ENCODE measurements at places on chromosomes 2 and 18. TPM values are rescaled to one million over a fixed set of nuclear protein-coding genes. Genes with fewer than 3 reads are reported as not detected.

- no peaks in the 10 kb centered on the region for H3K36me3 ChIP-seq
- H3K27me3 ChIP-seq, result no peaks in the 10 kb centered on the region
- no peak overlapping the region for H3K4me3 ChIP-seq
- H3K27ac ChIP-seq, result no peak overlapping the region
These were observed 76.1 kb upstream of the TXNDC2 start for GRCh38 chr18:9809697-9810096.

GRCh38 chr2:25690058-25690457 is 16.7 kb upstream of the DTNB start:
- H3K36me3 ChIP-seq, result no peaks in the 10 kb centered on the region
- H3K4me1 ChIP-seq, result no peaks in the 10 kb centered on the region
- no peak for DNase-seq
- H3K27ac ChIP-seq, result no peak overlapping the region
- H3K4me3 ChIP-seq, result no peak overlapping the region

Gene CRIM1
- total RNA-seq, result 5.2 TPM

DNA sequence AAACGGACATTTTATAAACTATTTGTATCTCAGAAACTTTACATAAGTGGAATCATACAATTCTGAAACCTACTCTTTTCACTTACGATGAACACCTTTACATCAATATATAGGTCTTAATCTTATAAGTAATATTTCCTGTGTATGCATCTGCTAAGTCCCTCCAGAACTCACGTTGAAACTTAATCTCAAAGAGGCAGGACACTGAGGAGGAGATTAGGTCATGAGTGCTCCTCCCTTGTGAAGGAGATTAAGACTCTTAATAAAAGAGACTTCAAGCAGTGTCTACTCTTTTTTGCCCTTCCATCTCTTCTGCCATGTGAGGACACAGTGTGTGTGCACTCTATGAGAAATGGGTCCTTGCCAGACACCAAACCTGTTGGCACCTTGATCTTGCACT is 94.7 kb upstream of the CDKL4 start:
- H3K27ac ChIP-seq, result no peak overlapping the region
- H3K27me3 ChIP-seq, result no peaks in the 10 kb centered on the region
- H3K4me3 ChIP-seq, result no peak overlapping the region
- peaks cover 14% of the 10 kb centered on the region for H3K36me3 ChIP-seq
- H3K4me1 ChIP-seq, result peaks cover 4% of the 10 kb centered on the region

GRCh38 chr18:493986-494983 is 6.2 kb downstream of the COLEC12 start:
- H3K4me3 ChIP-seq, result no peak overlapping the region
- no peak for DNase-seq
- no peaks in the 10 kb centered on the region for H3K4me1 ChIP-seq
- peaks cover 23% of the 10 kb centered on the region for H3K27me3 ChIP-seq
- H3K27ac ChIP-seq, result no peak overlapping the region

- H3K27ac ChIP-seq, result no peak overlapping the region
- H3K27me3 ChIP-seq, result peaks cover 4% of the 10 kb centered on the region
- H3K4me3 ChIP-seq, result no peak overlapping the region
- no peaks in the 10 kb centered on the region for H3K36me3 ChIP-seq
- no peak for DNase-seq
These were observed 35.0 kb downstream of the TMEFF2 start for GRCh38 chr2:192159736-192160135.

- no peaks in the 10 kb centered on the region for H3K4me1 ChIP-seq
- no peaks in the 10 kb centered on the region for H3K36me3 ChIP-seq
- peaks cover 25% of the 10 kb centered on the region for H3K27me3 ChIP-seq
These were observed 62.3 kb downstream of the SOWAHC start for GRCh38 chr2:109676346-109676902.

Gene DOK6
- total RNA-seq, result not detected

DNA sequence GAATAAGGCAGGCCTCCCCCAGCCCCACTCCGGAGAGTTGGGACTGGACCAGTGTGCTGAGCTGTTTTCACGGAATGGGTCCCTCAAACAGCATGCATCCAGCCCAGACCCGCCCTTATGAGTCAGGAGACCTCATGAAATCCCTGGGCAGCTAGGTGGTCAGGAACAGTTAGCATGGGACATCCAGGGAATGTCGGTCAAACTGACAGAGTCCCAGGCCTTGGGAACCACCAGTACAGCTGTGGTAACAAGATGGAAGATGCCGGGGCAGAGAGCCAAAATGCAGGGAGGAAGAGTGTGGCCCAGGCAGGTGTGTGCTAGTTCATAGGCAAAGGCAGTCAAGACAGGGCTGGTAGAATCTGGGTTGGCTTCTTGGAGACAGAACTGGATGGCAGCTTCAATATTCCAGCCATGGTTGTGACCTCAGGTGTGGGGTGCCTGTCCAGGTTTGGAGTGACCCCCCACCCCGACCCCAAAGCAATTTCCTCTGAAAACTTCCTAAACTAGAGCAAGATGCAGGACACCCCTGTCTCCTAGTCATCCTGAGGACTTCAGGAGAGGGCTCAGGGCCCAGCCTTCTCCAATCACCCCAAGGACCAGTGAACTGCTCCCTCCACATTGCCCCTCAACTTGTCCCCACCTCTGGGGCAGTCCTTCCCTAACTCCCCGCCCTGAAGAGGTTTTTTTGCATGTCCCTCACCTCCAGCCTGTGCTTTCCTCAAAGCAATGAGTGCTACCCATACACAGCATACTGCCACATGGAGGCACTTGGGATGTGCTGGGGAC is 46.5 kb downstream of the KCNIP3 start:
- H3K4me3 ChIP-seq, result no peak overlapping the region
- no peaks in the 10 kb centered on the region for H3K36me3 ChIP-seq
- H3K27ac ChIP-seq, result no peak overlapping the region
- H3K27me3 ChIP-seq, result peaks cover 32% of the 10 kb centered on the region
- no peaks in the 10 kb centered on the region for H3K4me1 ChIP-seq
- DNase-seq, result no peak

Gene CHN1
- 3.8 TPM for total RNA-seq

- no peak overlapping the region for H3K27ac ChIP-seq
- H3K36me3 ChIP-seq, result no peaks in the 10 kb centered on the region
- peaks cover 10% of the 10 kb centered on the region for H3K27me3 ChIP-seq
- peaks cover 39% of the 10 kb centered on the region for H3K4me1 ChIP-seq
- H3K4me3 ChIP-seq, result no peak overlapping the region
These were observed 6.0 kb downstream of the FBXO15 start for GRCh38 chr18:74141667-74142066.

DNA sequence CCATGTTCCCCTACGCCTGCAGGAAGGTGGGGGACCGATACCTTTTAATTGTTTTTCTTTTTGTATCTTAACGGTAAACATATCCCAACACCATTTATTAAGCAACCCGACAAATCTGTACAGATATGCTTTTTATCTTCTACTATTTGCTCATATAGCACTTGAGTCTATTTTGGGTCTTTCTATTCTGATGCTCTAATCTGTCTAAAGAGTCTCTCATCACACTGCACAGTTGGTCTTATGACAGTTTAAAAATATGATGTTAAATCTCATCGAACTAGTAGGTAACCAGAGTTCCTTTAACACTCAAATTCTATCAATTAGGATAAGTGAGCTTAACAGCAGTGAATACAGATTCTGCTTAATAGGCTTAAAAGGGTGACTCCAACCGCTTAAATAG is 111.6 kb downstream of the SOCS6 start:
- no peak overlapping the region for H3K4me3 ChIP-seq
- H3K27me3 ChIP-seq, result peaks cover 2% of the 10 kb centered on the region
- no peak for DNase-seq
- H3K27ac ChIP-seq, result no peak overlapping the region
- no peaks in the 10 kb centered on the region for H3K36me3 ChIP-seq

GRCh38 chr18:28884304-28884703 is 707.4 kb upstream of the CDH2 start:
- no peak overlapping the region for H3K27ac ChIP-seq
- no peaks in the 10 kb centered on the region for H3K27me3 ChIP-seq
